ENCODE measurements at places on chromosomes 13 and 19.

GRCh38 chr13:78742659-78743058 lies 83.7 kb upstream of the OBI1 start:
- DNase-seq, result no peak

DNA sequence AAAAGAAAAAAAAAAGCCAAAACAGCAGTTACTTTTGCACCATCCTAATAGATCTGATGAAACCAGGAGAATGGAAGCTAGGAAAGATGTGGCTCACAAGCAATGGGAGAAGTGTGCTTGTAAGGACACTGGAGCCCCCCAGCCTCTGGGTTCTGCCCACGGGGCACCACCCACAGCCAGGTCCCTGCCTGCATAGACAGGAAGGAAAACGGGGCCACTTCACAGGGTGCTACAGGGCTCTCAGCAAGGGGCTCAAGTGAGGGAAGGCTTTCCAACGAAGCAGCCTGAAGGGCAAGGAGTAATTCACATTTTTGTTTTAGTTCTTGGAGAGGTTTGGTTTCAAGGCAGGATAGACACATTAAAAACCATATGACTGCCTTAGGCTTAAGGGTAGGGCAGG lies 42.7 kb downstream of the BRD4 start:
- DNase-seq, result no peak

- no peak for DNase-seq
Observed at GRCh38 chr13:77522444-77522843, 13.1 kb upstream of the SCEL start.

DNA sequence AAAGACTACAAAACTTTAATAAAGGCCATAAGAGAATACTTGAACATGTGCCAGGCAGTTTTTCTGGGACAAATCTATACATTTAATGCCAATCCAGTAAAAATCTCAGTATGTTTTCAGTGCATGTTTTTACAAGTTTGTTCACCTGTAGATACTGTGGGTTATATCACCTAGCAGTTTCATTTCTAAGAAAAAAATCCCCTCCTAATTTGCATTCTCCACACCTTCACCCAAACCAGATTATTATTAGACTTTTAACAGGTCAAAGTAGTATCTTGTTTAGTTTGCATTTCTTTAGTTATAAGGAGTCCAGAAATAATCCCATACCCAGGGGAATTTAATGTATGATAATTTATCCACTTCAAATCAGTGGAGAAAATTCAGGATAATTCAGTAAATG lies 17.0 kb upstream of the LPAR6 start:
- no peak for DNase-seq

- no peak for DNase-seq
Observed at GRCh38 chr19:16419669-16420335, 52.0 kb downstream of the EPS15L1 start.

DNA sequence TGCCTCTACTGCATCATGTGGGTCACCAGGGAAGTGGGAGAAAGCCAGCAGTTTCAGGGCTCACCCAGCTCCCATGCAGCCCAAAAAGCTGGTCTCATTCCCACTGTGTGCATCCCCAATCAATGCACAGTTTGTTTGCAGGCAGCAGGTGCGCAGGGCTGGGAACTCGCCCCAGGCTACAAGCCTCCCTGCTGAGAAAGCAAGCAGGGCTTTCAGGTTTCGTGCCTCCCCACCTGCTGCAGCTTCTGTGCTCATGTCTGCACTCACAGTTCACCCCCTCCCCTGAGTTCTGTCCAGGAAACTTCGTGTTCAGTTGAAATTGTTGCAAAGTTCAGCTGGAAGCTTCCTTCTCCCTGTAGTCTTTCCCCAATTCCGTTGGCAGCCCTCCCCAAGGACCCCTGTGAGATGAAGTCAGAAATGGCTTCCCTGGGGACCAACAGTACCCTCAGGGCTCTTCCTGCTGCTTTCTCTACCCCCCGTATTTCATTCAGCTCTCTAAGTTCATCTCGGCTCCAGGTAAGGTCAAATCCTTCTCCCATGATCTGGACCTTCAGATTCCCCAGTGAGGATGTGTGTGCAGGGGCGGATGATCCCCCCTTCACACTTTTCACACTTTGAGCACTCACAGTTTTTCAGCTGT lies 10.3 kb upstream of the KLK3 start:
- DNase-seq, result no peak

GRCh38 chr19:5621945-5622464 lies 571 bp downstream of the SAFB2 start:
- DNase-seq, result no peak

DNA sequence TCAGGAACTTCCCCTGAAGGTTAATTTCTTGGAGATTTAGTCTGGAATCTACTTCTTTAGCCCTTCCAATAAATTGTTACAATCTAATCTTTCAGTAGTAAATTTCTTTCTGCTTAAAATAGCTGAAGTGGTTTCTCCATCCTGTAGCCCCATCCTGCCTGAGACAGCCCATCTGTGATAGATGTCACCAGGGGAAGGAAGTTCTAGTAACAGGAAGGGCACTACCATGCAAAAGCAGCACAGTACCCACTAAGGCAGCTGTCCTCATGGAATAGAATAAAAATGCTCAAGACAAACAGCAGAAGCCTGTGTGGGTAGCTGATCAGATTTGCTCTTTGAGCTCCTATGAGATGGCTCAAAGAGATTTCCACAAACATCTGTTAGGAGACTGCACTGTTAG lies 1036.5 kb downstream of the SLITRK5 start:
- DNase-seq, result no peak

- DNase-seq, result no peak
Observed at GRCh38 chr19:49557641-49558325, 22.6 kb downstream of the NOSIP start.

DNA sequence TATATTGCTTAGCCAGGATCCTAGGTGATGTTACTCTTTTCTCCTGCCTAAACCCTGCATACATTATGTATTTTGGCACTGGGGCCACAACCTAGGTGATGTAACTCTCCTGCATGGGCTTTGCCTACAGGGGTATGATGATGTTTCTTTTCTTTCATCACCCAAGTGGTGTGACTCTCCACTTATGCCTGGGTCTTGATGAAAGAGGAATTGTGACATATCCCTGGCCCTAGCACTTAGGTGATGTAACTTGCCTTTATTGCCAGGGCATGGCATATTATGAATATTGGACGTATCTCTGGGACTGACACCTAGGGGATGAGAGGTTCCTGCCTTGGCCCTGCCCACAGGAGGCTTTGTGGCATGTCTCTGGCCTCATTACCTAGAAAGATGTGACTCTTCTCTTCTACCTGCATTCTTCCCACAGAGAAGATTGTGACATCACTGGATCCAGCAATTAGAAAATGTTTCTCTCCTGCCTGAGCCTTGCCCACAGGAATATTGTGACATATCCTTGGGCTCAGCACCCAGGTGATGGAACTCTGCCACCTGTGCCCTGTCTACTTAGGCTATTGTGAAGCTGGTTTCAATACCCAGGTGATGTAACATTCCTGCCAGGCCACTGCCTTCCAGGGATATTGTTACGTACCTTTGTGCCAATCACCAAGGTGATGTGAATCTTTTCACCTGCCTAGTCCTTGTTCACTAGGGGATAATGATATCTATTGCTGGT lies 27.3 kb upstream of the ZNF254 start:
- no peak for DNase-seq

DNA sequence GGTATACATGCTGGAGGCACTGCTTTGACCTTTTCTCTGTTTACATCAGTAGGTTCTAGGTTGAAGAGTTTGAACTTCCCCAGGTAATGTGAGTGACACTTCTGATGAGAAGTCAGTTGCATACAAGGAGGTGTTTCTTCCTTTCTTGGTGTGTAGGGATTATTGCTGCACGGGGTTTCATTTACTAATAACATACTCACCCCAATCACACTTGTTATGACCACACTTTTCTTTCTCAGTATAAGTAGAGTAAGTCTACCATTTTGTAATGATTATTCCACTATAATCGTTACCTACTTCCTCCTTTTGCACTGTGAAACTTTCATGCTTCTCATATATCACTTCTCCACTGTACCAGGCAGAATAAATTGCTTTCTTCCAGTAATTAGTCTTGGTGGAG lies 138.0 kb downstream of the TNFSF13B start:
- no peak for DNase-seq

GRCh38 chr19:58374200-58374599 lies 6.6 kb downstream of the ZNF837 start:
- no peak for DNase-seq

DNA sequence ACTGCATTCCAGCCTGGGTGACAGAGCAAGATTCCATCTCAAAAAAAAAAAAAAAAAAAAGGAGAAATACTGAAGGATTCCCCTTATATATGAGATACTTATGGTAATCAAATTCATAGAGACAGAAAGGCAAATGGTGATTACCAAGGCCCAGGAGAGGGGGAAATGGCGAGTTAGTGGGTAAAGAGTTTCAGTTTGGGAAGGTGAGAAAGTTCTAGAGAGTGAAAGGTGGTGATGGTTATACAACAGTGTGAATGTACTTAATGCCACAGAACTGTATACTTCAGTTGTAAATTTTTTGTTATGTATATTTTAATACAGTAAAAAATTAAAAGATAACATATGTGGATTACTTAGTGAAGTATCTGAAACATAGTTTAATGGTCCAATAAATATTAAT lies 90.2 kb downstream of the DHRS12 start:
- no peak for DNase-seq

GRCh38 chr19:4516939-4517300 lies 1.4 kb downstream of the PLIN4 start:
- DNase-seq, result no peak

GRCh38 chr13:89541091-89542030 lies 1806.1 kb upstream of the MIR17HG start:
- DNase-seq, result no peak

DNA sequence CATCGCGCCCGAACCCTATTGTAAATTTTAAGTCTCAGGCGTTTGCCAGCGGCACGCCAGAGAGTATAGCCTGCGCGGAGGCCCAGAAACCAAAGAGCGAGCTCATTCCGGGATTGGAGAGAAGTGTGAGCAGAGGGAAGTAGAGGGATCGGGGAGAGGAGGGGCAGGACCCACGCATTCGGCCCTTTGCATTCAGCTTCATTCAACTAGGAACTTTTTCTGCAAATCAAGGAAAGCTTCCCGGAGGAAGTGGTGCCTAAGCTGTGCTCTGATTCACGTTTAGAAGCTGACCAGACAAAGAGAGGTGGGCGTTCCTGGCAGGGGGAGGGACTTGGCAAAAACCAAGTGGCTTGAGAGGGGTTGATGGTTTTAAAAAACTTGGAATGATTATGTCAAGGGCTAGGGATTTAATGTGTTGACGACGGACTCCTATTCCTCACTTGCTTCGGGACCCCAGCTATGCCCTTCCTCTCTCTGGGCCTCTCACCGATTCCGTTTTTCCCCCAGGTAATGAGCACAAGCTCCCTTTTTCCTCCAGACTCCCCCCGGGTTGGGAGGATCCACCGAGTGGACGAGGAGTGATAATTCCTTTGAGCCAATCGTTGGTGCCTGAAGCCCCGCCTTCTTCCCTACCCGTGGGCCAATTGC lies 811 bp upstream of the PRMT1 start:
- DNase-seq, result peak; percentile 33
